Fibroblast of the conjunctiva (primary cell): ENCODE measurements at places on chromosomes 6 and 20.

DNA sequence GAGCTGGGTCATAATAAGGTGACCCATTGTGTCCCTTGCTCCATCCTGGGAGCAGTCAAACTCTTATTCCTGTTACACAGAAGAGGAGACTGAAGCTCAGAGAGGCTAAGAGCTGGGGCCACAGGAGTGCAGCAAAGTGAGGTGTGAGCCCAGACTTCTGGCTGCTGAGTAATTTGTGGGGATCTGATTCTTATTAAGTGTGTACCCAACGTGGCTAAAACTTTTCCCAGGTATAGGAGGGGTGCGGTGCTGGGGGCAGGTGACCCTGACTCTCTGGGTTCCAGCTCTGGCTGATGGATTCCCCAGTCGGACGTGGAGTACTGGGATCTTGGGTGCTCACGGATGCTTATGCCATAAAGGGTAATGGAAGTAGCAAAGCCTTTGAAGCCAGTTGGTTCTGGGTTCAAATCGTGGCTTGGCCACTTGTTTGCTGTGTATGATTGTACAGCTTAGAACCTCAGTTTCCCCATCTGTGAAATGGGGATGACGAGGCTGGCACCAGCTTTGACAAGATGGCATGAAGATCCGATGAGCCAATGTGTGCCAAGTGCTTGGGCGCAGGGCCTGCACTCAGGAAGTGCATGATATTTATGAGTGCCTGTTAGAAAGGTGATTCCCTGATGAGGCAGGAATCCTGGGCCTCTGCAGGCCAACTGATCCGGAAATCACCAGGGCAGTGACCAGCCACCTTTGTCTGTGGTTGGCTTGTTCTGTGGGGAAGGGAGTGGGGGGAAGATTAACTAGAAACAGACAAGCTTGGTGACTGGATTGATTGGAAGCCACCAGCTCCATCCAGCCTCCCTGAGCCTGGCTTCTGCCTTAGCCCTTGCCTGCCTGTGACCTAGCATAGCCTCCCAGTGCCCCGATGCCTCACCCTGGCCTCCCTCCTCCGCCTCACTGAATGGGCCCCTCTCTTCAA, 6.0 kb downstream of the SRC start:
- no peak for DNase-seq

GRCh38 chr20:25273541-25274358, 25.9 kb downstream of the PYGB start:
- DNase-seq, result no peak

DNA sequence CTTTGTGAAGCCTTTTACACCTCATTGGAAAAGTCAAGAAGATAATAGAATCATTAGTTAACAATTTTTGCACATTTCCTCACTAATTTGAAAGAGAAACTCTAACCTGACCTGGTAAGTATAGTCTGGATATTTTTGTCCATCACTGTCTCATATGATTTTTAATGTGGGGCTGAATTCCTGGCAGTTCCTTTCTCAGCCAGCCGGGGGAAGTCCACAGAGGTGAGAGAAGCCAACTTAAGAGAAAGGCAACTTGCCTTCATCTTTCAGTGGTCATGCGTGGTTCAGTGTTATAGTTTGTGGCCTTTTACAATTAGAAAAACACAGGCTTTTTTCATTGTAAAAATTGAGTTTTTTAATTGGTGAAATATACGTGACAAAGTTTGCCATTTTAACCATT, 80.6 kb downstream of the CDYL start:
- DNase-seq, result no peak

GRCh38 chr20:16069389-16070010, 503.7 kb downstream of the KIF16B start:
- no peak for DNase-seq

DNA sequence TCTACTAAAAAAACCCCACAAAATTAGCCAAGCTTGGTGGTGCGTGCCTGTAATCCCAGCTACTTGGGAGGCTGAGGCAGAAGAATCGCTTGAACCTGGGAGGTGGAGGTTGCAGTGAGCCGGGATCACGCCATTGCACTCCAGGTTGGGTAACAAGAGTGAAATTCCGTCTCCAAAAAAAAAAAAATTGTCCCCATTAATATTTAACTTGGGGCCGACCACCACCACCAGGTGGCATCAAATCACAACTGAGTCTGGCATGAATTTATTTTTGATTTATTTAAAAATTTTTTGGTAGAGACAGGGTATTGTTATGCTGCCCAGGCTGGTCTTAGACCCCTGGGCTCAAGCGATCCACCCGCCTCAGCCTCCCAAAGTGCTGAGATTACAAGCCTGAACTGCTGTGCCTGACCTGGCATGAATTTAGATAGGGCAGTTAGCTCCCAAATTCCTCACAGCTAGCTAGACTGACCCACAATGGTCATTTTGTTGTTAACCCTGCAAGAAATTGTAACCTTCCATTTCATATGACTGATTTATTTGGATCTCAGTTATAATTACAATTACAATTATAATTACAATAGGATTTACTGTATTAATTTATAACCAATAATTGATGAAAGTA, 17.1 kb upstream of the BEND3 start:
- no peak for DNase-seq

GRCh38 chr20:4217349-4217841, 202.0 kb upstream of the RNF24 start:
- no peak for DNase-seq

DNA sequence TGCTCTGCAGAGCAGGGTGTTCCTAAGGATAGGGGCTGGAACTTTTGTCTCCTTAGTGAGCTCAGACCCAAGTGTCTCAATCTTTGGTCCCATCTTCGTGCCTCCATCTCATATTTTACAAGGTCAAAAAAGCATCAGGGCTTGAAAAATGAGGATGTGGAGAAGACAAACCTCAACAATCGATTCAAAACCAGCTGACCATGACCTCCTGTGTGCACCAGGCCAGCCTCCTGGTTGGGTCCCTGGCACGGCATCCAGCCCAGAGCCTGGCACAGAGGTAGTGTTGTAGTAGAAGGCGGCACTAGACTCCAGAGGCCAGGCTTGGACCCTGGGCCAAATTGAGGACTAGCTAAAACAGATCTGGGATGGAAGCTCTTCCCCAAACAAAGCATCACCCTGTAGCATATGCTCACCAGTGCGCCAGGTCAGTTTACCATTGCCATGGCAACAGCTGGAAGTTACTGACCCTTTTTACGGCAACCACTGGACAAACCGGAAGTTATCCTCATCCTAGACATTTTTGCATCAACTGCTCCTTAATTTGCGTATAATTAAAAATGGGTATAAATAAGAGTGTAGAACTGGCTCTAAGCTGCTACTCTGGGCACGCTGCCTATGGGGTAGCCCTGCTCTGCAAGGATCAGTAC, 69.3 kb upstream of the BLCAP start:
- no peak for DNase-seq

- DNase-seq, result no peak
Observed at GRCh38 chr20:46368902-46369268, 37.5 kb downstream of the ELMO2 start.

DNA sequence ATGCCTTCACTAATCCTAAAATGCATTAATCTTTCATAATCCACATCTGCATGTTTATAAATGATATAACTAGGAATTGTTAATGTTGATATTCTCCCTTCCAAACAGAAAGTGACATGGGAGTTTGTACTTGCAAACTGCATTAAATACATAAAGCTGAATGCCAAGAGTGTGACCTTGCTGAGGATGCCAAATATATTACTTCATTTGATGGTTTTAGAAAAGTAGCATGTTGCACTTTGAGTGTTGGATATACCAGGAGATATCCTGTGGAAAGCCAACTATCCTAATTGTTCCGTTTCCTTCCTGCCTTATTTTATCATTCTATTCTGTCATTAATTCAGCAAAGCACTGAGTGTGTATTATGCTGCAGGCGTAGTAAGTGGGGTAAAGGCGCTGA, 229.8 kb downstream of the TMEM242 start:
- no peak for DNase-seq

DNA sequence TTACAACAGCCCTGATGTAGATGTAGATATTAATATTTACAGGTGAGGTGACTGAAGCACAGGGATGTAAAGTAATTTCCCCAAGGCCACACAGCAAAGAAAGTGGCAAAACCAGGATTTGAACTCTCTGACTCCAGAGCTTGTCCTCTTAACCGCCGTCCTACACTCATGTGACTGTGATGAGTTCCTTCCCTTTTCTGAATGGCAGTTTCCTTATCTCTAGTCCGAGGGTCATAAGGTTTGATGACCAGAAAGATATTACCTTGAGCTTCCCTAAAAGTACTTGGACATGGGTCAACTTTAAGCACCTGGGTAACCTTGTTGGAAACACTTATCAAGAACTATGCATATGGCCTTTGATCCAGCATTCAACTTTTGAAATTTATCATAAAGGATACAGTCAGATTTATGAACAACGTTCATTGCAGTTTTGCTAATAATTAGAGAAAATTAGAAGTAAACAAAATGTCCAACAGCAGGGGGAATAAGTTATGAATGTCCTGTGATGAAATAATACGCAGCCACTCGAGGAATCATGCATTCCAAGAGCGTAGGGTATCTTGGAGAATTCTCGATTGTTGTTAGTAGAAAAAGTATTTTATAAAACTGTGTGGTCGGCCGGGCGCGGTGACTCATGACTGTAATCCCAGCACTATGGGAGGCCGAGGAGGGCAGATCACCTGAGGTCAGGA, 2.3 kb upstream of the TLDC2 start:
- no peak for DNase-seq

GRCh38 chr6:88059191-88059590, 11.6 kb downstream of the SPACA1 start:
- no peak for DNase-seq
